HTR-8/SVneo (cell line): ENCODE measurements at places on chromosomes 16 and 17.

DNA sequence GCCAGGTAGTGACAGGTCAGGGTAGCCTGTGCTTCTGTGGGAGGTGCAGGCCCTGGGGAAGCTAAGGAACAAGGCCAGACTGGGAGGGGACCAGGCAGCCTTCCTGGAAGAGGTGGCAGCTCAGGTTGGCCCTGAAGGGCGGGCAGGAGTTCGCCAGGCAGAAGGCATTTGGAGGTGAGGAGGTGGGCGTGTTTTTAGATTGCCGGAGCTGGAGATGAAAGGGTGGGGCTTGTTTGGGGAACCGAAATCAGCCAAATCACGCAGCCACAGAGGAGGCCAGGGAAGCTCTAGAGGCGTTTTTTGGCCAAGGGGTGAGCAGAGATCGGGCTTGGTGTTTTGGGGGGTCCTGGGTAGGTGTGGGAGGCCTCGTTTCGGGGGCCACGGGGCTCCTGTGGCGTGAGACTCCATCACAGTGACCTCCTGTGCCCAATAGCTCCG lies 7.6 kb downstream of the ADCY7 start:
- DNase-seq = no peak

DNA sequence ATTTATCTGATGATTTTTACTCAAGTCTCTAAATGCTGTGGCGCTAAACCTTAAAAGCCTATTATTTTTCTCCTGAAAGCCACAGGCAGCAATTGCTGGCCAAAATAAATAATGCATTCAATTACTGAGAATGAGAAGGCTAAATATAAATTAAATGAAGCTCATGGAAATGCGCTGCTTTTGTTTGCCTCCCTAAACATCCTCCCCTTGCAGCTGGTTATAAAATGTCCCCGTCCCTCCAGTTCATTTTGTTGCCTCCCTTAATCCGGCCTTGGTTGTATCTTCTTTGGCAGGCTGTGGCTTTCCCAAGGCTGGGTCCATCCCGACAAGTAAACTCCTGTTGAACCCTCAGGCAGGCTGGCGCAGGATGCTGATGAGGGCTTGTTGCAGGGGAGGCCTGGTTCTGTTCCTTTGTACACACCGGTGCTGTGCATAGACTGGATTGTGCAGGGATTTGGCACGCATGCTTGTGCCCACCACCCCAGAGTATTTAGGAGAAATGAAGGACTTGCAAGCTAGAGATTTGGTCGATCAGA lies 62.7 kb downstream of the KNOP1 start:
- DNase-seq = no peak

- DNase-seq = no peak
Measured at GRCh38 chr16:66741169-66741900, 10.1 kb downstream of the DYNC1LI2 start.

GRCh38 chr17:72683506-72684404 lies 408.7 kb downstream of the SLC39A11 start:
- DNase-seq = peak; percentile 96
